Activated naive CD4-positive, alpha-beta T cell (primary cell): ENCODE measurements at places on chromosomes 2 and 18.

GRCh38 chr2:68225119-68225632, 27.2 kb downstream of the PPP3R1 start:
- DNase-seq = no peak

- DNase-seq = no peak
These were observed 585.9 kb upstream of the SYT4 start for GRCh38 chr18:43863180-43863579.

- DNase-seq = no peak
These were observed 246.5 kb downstream of the GALR1 start for GRCh38 chr18:77495982-77496690.

DNA sequence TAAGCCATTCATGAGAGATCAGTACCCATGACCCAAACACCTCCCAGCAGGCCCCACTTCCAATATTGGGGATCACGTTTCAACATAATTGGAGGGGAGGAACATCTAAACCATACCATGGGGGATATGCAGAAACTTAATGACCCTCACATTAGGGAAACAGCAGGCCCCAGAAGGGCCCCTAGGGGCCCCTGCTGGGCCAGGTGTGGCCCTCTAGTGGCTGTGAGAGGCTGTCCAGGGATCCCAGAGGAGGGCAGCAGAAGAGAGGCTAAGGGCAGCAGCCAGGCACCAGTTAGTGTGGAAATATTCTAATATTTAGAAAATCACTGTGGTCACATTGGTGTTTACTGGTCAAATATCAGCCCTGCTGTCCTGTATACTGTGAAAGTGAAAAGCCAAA, 49.3 kb upstream of the ANKRD44 start:
- no peak for DNase-seq

- no peak for DNase-seq
These were observed 61.3 kb downstream of the MGAT4A start for GRCh38 chr2:98669675-98670074.
